ENCODE measurements at places on chromosomes 13 and 19.

- no peak for DNase-seq
Measured at GRCh38 chr13:21901811-21902708, 231.2 kb downstream of the FGF9 start.

- DNase-seq, result no peak
Measured at GRCh38 chr19:7595466-7596133, at the start of gene CAMSAP3. Gene CAMSAP3 (plus strand): TSS chr19:7595863. CDS start chr19:7596003, 140 bp downstream.

- no peak for DNase-seq
Measured at GRCh38 chr13:101627556-101627943, 175.1 kb downstream of the ITGBL1 start.

GRCh38 chr13:93266681-93267080, 40.1 kb downstream of the GPC6 start:
- no peak for DNase-seq

DNA sequence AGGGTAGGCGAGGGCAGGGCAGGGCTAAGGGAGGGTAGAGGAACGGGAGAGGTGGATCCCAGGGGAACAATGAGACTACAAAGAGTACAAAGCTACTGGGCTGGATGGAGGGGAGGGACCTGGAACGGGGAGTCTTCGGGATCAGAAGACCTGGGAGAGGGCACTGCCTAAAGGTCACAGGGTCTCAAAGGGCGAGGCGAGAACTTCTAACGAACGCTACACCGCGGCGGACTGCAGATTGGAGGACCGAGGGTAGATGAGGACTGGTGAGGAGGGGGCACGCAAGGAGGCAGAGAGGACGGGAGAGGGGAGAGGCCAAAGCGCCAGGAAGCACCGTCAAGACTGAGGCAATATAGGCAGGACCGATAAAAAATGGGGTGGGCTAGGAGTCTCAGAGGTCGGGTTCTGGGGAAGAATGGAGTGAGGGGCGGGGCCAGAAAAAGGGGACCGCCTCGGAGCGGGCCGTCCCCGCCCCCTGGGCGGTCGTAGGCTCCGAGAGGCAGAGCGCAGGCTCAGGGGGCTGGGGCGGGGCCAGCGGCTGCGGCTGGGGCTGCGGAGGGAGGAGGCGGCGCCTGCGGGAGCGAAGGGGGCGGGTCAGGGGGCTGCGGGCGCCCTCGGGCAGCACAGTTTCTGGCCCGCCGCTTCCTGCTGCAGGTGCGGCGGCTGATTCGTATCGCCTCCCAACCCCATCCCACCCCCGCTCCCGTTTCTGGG, 1.3 kb upstream of the KCNC3 start:
- DNase-seq, result peak; percentile 53

DNA sequence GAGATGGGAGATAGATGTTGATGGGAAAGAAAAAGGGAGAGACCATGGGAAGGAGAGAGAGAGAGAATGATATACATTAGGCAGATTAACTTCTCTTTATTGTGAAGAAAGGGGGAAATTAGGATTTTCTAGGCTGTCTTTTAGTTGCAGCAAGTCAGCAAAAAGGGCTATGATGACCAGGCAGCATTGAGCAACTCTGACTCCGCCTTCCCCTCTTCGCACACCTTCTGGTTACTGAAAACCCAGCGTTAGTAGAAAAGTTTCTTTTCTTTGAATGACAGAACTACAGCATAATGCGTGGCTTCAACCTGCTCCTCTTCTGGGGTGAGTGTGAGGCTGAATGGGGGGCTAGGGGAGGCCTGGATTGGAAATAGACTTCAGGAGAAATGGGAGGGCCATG, at the start of gene ADGRE1:
ADGRE1 (plus strand) TSS at position 264 of the 400 bp plus-strand sequence; CDS start at position 294, 30 bp downstream.
- DNase-seq, result no peak

DNA sequence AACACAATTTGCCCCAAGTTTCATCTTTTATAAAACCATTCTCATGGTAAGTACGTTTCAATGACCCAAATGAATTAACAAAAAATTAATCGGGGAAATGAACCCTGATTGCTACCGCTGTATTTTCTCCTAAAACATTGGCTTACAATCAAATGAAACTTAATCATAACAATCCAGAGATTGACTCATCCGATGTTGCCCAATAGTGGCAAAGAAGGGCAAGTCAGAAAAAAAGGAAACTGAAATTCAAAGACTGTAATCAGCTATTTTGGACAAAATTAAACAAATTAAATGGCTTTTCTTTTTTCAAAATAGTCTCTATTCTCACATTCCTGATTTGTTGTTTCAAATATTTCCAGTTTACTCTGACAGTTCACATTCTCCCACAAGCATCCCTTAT, 3.9 kb upstream of the ACOD1 start:
- no peak for DNase-seq

DNA sequence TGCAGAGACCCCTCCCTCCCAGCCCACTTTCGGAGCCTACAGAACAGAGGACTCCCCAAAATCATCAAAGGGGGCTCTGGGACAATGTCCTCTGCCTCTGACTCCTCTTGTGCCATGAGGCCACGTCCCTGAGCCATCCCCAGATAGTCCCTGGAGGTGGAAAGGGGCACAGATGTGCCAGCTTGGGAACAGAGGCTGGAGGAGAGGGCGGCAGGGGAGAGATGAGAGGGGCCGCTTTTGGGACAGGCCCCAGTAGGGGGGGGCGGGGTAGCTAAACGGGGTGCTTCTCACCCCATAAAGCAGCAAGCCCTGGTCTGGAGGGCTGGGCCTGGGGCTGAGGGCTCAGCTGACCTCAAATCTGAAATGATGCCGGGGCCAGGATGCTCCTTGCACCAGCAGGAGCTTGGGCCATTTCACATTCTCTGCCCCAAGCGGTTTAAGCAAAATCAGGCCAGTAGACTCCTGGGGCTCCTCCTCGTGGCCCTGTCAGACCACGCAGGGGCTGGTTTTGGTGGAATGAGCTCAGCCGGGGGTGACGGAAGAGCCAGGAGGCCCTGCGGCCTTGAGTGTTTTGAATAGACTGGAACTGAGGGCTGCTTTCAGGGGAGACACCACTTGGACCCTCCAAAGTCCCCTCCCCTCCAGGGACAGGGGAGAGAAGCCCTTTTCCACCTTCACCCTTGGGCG, 27.1 kb downstream of the ONECUT3 start:
- no peak for DNase-seq

Data from stimulated activated CD4-positive, alpha-beta T cell treated with anti-CD3 and anti-CD28 coated beads, Interleukin-1b, Interleukin-23, amount 100 ng/mL, for 1 hour (primary cell).